ENCODE measurements at places on chromosomes 5 and 9.

GRCh38 chr5:138610415-138610917, 35.3 kb upstream of the HSPA9 start:
- H3K27me3 ChIP-seq: peaks cover 29% of the 10 kb centered on the region
- DNase-seq: no peak
- peaks cover 4% of the 10 kb centered on the region for H3K4me1 ChIP-seq
- H3K36me3 ChIP-seq: no peaks in the 10 kb centered on the region

- H3K27ac ChIP-seq: no peak overlapping the region
- H3K27me3 ChIP-seq: no peaks in the 10 kb centered on the region
- peaks cover 12% of the 10 kb centered on the region for H3K4me1 ChIP-seq
- H3K4me3 ChIP-seq: no peak overlapping the region
- H3K36me3 ChIP-seq: no peaks in the 10 kb centered on the region
Observed at GRCh38 chr5:107542831-107543231, 127.9 kb downstream of the EFNA5 start.

DNA sequence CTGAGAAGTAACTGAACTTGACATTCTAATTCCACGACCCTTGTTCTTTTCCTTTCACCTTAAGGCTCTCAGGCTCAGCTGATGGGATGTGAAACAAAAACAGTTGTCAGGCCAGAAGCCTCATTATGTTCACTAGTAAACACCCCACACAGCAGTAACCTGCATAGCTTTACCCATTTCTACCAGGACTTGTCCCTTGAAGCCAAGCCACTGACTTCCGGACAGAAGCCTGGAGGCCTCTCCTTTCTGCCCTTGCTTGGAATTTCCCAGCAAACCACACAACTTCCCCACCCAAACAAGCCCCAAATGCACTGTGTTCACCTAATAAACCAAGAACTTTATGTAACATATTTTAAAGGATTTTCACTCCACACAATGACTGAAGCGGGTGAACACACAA, 19.6 kb downstream of the PRUNE2 start:
- H3K27ac ChIP-seq: no peak overlapping the region
- no peaks in the 10 kb centered on the region for H3K36me3 ChIP-seq

GRCh38 chr5:14741131-14741530, 76.6 kb downstream of the OTULIN start:
- no peak for DNase-seq
- H3K27ac ChIP-seq: no peak overlapping the region
- H3K27me3 ChIP-seq: no peaks in the 10 kb centered on the region
- H3K4me3 ChIP-seq: no peak overlapping the region
- H3K4me1 ChIP-seq: peaks cover 73% of the 10 kb centered on the region

GRCh38 chr5:6401410-6401809, 23.1 kb upstream of the MED10 start:
- no peak overlapping the region for H3K4me3 ChIP-seq
- H3K4me1 ChIP-seq: no peaks in the 10 kb centered on the region
- DNase-seq: no peak
- H3K36me3 ChIP-seq: no peaks in the 10 kb centered on the region
- H3K27me3 ChIP-seq: peaks cover 2% of the 10 kb centered on the region
- H3K27ac ChIP-seq: no peak overlapping the region

DNA sequence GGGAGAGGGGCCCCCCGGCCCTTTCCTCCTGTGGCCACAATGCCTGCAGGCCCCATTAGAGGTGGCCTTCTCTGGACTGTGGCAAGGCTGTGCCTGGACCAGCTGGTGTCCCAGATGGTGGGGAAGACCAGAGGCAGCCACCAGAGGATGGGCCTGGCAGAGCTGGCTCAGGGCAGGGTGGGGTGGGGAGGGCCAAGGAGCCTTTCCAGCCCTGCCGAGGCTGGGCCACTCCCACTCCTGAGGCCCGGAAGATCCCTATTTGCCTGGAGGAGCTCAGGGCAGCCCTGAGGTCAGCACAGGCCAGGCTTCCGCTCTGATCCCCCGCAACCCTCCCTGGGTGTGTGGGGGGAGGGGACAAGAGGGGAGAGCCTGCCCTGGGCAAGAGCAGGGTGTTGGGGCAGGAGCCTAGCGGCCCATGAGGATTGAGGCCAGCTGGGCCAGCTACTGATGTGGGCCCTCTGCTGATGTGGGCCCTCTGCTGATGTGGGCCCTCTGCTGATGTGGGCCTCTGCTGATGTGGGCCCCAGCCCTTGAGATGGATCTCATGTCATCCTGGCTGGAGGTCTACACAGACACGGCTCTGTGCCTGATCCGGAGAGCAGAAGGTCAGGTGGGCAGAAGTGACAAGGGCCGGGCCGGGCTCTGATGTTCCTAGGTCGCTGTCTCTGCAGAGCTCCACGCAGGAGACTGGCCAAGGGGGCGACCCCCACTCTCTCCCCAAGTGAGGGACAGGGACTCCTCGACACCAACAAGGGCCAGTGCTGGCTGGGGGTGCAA, 6.0 kb downstream of the MRPS2 start:
- no peak overlapping the region for H3K4me3 ChIP-seq
- peaks cover 31% of the 10 kb centered on the region for H3K36me3 ChIP-seq
- H3K27me3 ChIP-seq: no peaks in the 10 kb centered on the region

- no peak overlapping the region for H3K4me3 ChIP-seq
- no peaks in the 10 kb centered on the region for H3K4me1 ChIP-seq
- H3K36me3 ChIP-seq: no peaks in the 10 kb centered on the region
- no peak overlapping the region for H3K27ac ChIP-seq
Observed at GRCh38 chr5:148186248-148187003, 16.4 kb upstream of the SPINK6 start.

GRCh38 chr9:75775966-75776691, 114.3 kb upstream of the PCSK5 start:
- no peaks in the 10 kb centered on the region for H3K4me1 ChIP-seq
- DNase-seq: no peak
- no peak overlapping the region for H3K27ac ChIP-seq
- no peak overlapping the region for H3K4me3 ChIP-seq
- H3K36me3 ChIP-seq: no peaks in the 10 kb centered on the region
- H3K27me3 ChIP-seq: no peaks in the 10 kb centered on the region

DNA sequence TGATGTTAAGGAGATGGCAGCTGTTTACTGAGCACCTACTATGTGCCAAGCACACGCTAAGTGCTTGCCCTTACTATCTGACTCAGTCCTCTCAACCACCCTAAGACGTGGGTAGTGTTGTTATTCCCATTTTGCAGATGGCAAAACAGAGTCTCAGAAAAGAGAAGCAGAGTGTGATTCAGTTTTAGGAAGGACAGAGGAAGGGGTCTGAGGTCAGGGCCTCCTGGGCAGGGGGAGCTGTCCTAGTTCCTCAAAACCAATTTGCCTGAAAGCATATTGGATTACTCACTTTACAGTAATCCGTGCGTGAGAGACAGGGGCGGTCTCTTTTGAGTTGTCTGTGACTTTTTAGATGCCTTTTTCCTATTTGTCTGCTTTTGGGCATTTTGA, 23.2 kb downstream of the DNM1 start:
- DNase-seq: no peak
- H3K4me3 ChIP-seq: no peak overlapping the region
- no peaks in the 10 kb centered on the region for H3K36me3 ChIP-seq
- no peaks in the 10 kb centered on the region for H3K27me3 ChIP-seq
- H3K4me1 ChIP-seq: no peaks in the 10 kb centered on the region

DNA sequence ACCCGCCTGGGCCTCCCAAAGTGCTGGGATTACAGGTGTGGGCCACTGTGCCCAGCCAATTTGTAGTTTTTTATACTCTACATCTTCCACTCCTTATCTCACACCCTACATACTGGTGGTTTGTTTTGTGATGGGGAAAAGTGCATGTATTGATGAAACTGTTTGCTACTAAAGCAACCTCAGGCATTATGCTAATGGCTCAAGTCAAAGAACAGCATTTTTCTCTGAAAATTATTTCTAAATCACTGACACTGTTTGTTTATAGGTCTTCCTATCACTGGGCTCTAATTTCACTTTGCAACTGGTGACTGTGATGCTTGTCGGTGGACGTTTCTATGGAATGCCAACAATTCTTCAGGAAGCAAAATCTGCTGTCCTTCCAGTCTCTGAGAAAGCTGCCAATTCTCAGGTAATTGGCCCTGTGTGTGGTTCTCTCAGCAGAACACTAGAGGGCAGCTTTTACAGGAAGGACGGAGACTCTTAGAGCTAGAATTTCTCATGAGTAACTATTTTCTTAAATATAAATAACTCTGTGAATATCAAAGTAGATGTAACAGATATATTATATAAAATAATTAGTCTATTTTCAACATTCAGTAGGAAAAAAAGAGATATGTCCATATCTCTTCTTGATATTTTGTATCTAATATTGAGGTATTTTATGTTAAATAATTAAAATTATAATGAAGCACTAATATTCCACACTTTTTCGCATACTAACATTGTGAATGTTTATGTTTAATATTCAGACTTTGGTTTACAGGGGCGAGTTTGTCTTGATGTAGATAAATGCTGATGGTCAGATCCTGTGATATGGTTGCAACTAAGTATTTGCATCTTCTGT, 244.1 kb downstream of the ADGRV1 start:
- H3K4me3 ChIP-seq: no peak overlapping the region
- DNase-seq: no peak
- no peaks in the 10 kb centered on the region for H3K27me3 ChIP-seq
- H3K36me3 ChIP-seq: no peaks in the 10 kb centered on the region
- no peaks in the 10 kb centered on the region for H3K4me1 ChIP-seq

GRCh38 chr9:77290373-77290772, 113.0 kb downstream of the VPS13A start:
- DNase-seq: no peak
- H3K27me3 ChIP-seq: no peaks in the 10 kb centered on the region
- H3K4me3 ChIP-seq: no peak overlapping the region

GRCh38 chr5:67827541-67827940, 388.0 kb upstream of the PIK3R1 start:
- H3K27me3 ChIP-seq: no peaks in the 10 kb centered on the region
- no peak for DNase-seq

DNA sequence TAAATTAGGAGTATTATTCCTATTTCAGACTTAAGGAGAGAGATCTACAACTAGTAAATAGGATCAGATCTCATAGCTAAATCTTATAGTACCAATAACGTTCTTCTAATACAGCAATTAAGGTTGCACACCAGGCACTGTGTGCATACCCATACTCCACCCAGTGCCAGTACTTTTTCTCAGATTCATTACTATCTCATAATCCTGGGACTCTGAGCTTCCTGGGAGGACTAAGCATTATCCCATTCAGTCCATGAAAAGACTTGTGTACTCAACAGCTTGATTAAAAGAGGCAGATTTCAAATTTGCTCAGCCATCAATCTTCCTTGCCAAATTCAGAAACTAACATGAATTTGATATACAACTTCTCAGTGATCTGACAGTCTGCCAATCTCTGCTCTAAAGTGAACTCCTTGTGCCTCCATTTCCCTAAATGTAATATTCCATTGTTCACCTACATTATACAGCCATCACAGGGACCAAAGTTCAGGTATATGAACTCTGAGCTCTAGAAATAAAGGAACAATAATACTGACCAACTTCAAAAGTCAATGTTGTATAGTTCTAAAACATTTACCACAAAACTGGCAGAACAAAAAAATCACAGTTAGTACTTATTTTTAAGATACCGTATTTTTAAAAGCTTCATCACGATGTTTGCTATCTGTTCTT, 7.2 kb downstream of the STRBP start:
- peaks cover 3% of the 10 kb centered on the region for H3K4me1 ChIP-seq
- DNase-seq: no peak
- H3K36me3 ChIP-seq: no peaks in the 10 kb centered on the region
- no peak overlapping the region for H3K4me3 ChIP-seq

DNA sequence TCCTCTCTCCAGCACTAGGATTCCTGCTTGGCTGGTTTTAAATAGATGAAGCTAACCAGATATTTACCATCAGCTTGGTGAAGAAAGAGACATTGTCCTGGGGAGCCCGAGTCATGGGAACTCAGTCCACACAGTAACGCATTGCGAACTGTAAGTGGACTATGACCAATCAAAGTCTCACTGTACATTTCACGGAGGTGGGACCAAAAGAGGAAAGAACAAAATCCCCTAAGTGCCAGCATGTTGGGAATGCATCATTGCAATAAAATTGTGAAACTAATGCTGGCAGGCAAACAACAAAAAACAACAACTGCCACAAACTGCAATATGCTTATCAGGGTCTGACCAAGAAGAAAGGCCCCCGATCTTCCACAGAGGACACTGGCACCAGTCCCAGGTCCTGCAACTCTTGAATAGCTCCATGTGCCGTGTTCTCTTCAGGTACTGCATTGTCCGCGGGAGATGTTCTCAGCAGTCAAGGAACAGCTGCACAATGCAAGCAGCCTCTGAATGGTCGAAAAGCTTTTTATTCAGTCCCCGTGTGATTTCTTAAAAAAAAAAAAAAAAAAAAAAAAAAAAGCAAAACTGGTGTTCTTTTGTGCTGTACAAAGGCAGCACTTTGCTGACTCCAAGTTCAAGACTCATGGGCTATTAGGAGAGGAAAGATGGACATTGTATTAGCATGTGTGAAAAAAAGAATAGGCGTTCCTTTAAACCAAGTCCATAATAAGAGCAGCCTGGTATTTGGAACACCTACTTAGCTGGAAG, 38.1 kb downstream of the SEMA6A start:
- no peaks in the 10 kb centered on the region for H3K4me1 ChIP-seq
- no peak for DNase-seq
- H3K4me3 ChIP-seq: no peak overlapping the region
- no peak overlapping the region for H3K27ac ChIP-seq

DNA sequence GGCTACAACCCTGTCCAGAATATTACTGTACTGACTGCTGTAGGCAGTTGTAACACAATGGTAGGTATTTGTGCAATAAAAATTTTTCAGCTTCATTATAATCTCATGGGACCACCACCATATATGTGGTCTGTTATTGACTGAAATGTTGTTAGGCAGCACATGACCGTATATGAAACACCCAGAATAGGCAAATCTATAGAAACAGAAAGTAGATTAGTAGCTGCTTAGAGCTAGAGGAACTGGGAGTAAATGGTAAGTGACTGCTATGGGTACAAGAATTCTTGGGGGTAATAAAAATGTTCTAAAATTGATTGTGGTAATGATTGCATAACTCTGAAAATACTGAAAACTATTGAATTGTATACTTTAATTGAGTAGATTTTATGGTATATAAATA, 185.7 kb downstream of the ESM1 start:
- no peaks in the 10 kb centered on the region for H3K27me3 ChIP-seq
- no peak overlapping the region for H3K4me3 ChIP-seq
- no peak for DNase-seq
- no peak overlapping the region for H3K27ac ChIP-seq
- peaks cover 4% of the 10 kb centered on the region for H3K4me1 ChIP-seq

DNA sequence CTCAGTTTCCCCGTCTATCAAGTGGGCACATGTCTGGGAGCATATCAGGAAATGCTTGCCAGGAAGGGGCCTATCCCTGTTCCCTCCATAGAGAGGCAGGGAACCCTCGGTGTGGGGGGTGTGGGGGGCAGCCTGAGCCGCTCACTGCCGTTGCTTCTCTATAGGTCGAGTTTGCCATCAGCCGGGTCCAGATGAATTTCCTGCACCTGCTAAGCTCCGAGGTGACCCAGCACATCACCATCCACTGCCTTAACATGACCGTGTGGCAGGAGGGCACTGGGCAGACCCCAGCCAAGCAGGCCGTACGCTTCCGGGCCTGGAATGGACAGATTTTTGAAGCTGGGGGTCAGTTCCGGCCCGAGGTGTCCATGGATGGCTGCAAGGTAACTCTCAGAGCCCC, 13.8 kb upstream of the ORM1 start:
- no peak for DNase-seq
- no peaks in the 10 kb centered on the region for H3K36me3 ChIP-seq
- no peak overlapping the region for H3K4me3 ChIP-seq
- H3K27me3 ChIP-seq: no peaks in the 10 kb centered on the region

GRCh38 chr5:134577796-134578577, 52.5 kb downstream of the JADE2 start:
- H3K27me3 ChIP-seq: no peaks in the 10 kb centered on the region
- peak; percentile 64 for DNase-seq

- no peaks in the 10 kb centered on the region for H3K4me1 ChIP-seq
- no peaks in the 10 kb centered on the region for H3K36me3 ChIP-seq
- DNase-seq: no peak
- H3K4me3 ChIP-seq: no peak overlapping the region
- no peaks in the 10 kb centered on the region for H3K27me3 ChIP-seq
- no peak overlapping the region for H3K27ac ChIP-seq
Observed at GRCh38 chr5:125134216-125135081, 388.0 kb upstream of the ZNF608 start.

Measured in thymus (tissue), 14 donors.